ENCODE measurements at places on chromosomes 3 and 15.
A peak's percentile ranks its signal among the peaks of the same experiment; 100 is the strongest.

DNA sequence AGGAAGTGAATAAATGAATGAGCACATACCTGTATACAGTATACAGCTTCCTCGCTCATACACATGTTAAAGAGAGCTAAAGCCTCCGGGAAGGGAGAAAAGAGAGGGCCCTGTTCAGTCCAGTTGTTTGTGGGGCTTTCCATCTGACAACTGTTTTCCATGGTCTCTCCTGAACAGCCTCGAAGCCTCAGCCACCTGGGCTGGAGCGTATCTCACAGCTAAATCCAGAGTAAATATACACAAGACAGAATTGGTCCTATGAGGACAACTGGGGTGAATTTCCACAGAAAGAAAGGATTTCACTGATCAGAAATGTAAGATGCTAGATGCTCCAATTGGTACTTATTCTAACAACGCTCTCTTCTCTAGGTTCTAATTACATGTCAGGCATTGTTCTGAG is 103.5 kb downstream of the LIPC start:
- no peak for DNase-seq

- no peak for DNase-seq
Observed at GRCh38 chr3:33394403-33395054, 45.7 kb downstream of the UBP1 start.

GRCh38 chr3:24608701-24609390 is 114.2 kb upstream of the THRB start:
- no peak for DNase-seq

DNA sequence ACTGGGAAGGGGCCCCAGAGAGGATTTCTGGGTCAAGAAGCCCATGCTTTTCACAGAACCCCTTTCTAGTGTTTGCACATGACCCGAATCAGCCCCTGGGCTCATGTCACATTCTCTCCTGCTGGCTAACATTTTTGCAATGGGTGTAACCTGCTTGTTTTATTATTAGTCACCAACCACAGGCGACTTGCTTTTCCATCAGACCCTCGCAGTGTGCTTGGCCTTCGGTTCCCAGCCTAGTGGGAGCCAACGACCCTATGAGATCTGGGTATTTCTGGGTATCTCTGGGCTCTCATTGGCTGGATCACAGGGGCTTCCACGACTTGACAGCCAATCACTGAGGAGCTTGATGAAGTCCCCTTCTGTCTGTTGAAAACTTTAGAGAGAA is 11.0 kb upstream of the FBLN2 start:
- DNase-seq: no peak

DNA sequence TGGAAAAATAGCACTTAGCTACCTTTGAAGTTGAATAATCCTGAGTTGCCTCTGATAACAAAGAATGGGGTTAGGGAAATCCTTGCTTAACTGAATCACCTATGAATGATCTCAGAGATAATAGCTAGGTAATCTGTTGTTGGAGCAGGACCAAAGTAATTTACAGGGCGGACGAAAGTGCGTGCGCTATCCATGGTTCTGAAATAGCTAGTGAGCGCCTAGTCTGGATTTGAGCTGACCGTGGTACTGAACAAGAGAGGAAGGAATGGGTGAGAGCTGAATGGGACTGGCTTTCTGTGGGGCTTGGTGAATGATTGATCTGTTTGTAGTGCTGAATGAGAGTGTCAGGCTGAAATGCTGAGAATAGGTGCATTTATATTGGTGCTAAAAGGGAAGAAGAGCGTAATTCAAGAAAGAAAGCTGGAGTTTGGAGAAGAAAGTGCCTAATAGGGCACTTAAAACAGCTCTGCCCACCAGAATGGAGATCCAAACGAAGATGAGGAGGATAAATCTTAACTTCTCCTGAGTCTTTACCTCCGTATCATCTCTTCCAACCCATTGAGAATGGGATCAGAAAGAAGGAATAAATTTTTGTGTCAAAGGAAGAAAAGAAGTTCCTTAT is 10.1 kb downstream of the SCN10A start:
- DNase-seq: peak; percentile 39

DNA sequence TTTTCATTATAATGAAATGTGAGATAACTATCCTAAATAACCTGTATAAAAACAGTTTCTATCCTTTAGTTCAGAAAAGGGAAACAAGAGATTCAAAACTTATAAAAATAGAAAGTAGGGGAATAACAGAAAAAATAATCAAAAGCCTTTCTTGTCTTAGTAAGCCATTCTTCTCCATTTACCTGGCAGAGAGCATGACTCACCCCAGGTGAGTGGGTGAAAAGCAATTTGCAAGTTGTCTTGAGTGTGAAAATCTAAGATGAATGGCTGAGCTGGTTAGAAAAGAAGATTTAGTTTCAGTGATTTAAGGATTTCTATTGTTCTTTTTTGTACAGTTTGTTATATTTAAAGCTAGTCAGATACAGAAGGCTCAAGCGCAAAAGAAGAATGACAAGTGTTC is 702.0 kb downstream of the GRM7 start:
- no peak for DNase-seq

DNA sequence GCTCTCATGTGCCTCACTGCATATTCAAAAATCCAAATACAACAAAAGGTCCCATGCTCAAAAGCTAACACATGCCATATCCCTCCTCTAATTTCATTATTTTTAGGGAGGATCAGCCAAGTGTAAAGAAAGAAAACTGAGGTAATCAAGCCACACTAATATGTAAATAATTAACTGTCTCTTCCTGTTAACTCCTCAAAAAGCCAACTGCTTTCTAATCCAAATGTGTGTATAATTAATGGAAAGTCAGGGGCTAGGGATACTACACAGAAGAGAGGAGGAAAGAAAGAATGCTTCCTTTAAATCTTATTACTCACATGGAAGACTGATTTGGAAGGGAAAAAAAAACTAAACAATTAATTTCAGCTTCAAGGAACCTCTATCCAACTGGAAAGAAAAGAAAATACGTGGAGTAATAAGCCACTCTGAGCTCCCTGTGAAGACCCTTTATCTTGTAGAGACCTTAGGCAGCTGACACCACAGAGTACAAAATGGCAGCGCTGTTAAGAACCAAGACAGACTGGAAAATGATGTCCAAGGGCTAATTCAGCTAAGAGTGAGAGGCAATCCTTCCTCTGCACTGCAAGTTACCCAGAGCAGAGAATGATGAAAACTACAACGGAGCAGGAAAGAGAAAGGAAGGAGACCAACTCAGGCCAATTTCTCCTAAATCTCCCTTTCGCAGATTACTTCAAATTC is 56.8 kb downstream of the ZNF148 start:
- no peak for DNase-seq

GRCh38 chr3:157353652-157354051 is 83.0 kb upstream of the PTX3 start:
- DNase-seq: no peak

DNA sequence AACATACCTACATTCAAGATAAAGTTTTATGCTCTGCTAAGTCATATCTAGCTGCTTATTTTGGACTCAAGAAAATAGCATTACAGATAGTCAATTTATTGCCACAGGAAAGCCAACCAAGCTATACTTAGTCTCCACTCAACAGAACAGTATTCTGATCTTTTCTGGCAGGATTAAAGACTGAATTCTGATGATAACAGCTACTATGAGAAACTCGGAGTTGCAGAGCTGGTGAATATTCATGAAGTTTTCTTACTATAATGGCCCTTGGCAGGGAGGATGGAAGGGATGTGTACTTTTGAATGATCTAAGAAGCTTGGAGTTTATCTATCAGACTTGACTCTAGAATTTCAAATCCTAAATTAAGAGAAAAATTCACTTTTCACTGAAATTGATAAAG is 237.7 kb downstream of the CTNNB1 start:
- DNase-seq: no peak

- DNase-seq: no peak
Observed at GRCh38 chr3:126903521-126903920, 79.4 kb upstream of the PLXNA1 start.

GRCh38 chr15:60903211-60903610 is 325.9 kb downstream of the RORA start:
- no peak for DNase-seq

DNA sequence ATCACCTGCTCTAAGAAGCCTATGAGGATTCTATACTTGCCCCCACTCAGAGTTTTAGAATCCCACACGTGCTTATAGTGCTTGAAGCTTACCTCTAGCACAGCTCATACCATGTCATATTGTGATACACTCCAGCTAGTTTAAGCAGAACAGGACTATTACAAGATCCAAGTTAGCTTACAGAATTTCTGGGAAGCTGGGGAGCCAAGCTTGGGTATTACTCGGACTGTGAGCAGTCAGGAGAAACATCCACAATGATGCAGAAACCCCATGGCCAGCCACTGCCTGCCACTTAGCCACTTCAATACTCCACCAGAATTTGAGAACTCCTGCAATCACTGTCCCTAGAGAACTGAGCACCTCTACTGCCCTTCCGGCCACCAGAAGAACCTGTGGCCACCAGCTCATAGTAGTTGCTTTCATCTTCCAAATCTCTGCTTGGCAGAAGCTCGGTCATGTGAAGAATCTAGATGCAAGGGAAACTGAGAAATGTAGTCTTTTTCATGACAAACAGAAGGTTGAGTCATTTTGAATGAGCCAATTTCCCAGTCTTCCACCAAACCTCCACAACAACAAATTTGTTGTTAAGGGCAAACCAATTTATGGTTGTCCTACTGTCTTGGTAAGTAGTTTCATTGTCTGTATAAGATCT is 27.7 kb upstream of the SSR3 start:
- no peak for DNase-seq
